ENCODE measurements at places on chromosomes 12 and 14.

- no peak for DNase-seq
Measured at GRCh38 chr14:78297858-78298257, 127.7 kb downstream of the NRXN3 start.

- DNase-seq, result no peak
Measured at GRCh38 chr14:68586896-68587751, 205.7 kb downstream of the ZFP36L1 start.

DNA sequence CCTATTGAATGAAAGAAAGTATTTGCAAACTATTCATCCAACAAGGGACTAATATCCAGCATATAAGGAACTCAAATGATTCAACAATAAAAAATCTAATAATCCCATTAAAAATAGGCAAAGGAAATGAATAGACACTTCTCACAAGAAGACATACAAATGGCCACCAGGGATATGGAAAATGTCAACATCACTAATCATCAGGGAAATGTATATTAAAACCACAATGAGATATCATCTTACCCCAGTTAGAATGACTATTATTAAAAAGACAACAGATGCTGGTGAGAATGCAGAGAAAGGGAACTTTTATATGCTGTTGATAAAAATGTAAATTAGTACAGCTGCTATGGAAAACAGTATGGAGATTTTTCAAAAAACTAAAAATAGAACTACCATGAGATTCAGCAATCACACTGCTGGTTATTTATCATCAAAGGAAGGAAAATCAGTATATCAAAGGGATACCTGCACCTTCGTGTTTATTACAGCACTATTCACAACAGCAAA, 89.3 kb downstream of the GARIN6 start:
- DNase-seq, result no peak

- DNase-seq, result no peak
Measured at GRCh38 chr12:9926876-9927275, 5.3 kb downstream of the CLEC2A start.

- DNase-seq, result no peak
Measured at GRCh38 chr14:105199093-105199492, 18.0 kb upstream of the NUDT14 start.

GRCh38 chr12:47867495-47867941, 37.3 kb downstream of the VDR start:
- DNase-seq, result no peak

DNA sequence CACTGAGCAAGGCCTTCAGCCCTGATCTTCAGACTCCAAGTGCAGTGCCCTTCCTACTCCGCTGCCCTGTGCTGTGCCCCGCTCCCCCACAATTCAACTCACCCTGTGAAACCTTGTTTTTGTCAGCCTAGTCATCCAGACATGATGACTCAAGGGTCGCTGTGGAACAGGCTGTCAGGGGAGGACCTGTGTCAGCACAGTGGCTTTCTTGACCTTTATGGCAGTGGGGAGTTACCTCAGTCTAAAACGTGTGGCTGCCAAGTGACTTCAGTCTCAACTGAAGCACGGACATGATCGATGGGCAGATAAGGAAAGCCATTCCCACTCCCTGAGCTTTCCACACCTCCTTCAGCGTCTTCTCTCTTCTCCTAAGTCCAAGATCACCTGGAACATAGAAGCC, 16.3 kb upstream of the FLVCR2 start:
- no peak for DNase-seq

- no peak for DNase-seq
Measured at GRCh38 chr14:98138666-98139065, 1133.3 kb downstream of the BCL11B start.

- no peak for DNase-seq
Measured at GRCh38 chr14:75230140-75230792, 48.4 kb upstream of the FOS start.

DNA sequence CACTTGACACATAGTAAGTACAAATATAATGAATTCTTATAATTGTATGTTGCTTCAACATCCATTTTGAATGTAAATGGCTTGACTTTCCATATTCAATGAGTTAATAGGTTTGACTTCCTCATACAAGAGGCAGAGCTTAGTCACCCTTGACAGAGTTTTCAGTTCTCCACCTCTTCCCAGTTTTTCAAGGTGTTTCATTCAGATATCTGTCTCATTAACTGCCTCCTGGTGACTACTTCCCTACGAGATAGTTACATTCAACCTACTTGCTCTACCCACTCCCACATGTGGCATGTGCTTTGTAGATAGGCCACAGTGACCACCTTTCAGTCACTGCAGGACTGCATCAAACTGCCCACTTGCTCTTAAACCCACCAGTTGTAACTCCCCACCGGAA, 60.0 kb downstream of the MYF5 start:
- no peak for DNase-seq
